Fibroblast of skin of left biceps (primary cell): ENCODE measurements at places on chromosomes 13 and 19.

DNA sequence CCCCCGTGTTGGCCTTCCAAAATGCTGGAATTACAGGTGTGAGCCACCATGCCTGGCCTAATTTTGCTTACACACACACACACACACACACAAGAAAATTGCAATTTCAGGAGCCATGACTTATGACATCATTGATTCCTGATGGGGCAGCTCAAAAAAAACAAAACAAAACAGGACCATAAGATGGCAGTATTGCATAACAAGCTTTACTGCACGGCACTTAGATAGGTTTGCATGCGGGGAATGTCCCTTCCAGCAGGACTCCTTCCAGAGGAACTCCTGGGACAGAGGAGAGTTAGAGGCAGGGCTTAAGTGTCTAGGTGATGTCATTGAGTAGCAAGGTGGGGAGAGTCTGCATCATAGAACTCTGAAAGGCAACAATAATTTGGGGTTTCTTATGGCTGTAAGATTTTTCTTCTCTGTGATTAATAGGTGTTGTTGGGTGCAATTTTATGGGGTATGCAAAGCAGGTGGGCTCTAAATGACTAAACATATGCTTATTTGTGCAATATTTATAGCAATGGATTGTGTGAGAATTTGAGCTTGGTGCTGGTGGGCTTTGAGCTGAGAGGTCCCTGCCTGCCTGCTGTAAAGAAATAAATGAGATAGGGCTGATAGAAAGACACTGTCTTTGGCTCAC, 9.0 kb upstream of the ACSBG2 start:
- DNase-seq, result no peak

GRCh38 chr13:79658333-79658975, 177.5 kb downstream of the NDFIP2 start:
- no peak for DNase-seq

DNA sequence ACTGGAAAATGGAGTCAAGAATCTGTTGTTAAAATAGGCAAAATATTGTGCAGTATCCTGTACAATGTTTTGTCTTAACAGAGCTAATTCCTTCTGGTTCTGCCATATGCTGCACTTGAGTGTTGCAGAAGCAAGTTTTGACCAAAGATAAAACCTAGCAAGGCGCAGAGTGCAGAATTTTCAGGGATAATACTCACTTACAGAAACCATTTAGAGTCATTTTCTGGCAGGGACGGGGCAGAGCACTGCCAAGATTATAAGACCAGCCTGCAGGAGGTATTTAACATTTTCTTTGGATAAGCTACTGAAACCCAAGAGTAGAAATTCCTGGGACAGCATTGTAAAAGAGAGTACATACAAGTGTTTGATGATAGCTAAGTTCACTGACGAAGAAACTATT, 159.5 kb upstream of the EDNRB start:
- DNase-seq, result no peak

- DNase-seq, result no peak
Measured at GRCh38 chr13:98871727-98872126, 106.1 kb downstream of the DOCK9 start.

DNA sequence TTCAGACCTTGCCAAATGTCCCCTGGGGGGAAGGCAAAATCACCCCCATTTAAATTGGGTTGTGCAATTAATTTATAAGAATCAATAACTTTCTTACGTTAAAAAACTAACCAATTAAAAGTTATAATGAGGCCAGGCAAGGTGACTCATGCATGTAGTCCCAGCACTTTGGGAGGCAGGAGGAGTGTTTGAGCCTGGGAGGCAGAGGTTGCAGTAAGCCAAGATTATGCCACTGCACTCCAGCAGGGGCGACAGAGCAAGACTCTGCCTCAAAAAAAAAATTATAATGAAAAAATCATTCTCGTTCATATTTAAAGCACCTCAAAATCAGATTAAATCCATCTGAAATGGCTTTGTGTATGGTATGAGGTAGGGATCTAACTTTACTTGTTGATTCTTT, 18.4 kb upstream of the SIGLEC14 start:
- no peak for DNase-seq

DNA sequence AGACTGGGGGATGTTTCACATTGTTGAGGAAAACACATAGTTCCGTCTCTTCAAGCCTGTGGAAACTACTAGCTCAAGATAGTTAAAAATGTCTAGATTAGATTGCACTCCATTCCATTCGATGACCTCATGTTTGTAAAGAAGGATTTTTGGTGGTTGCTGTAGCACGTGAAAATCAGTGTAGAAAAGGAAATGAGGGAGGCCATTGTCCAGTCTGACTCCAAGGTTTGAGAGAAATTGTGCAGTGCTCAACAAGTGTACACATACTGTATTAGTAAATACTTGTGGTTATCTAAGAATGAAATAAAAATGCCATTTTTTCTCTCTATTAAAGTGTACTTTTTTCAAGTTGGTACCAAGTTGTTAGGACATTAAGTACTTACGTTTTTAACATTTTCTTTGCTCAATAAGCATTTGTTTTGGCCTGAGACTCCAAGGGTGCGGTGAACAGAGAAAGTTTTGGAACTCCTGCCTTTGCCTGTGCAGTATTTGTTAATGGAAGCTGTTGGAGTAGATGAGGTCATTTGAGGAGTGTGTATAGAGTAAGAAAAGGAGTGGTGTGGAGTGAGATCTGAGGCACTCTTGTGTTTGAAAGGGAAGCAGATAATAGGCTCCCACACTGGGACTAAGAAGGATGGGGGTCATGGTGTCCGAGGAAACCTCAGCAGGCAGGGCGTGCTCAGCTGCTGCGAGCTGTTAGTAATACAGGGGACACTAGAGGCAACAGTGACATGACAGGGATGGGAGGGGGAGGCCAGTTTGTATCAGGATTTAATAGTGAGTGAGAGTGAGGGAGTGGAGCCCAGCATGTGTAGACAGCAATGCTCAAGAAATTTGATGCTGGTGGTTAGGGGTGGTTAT, 4.4 kb downstream of the WASF3 start:
- peak; percentile 33 for DNase-seq

DNA sequence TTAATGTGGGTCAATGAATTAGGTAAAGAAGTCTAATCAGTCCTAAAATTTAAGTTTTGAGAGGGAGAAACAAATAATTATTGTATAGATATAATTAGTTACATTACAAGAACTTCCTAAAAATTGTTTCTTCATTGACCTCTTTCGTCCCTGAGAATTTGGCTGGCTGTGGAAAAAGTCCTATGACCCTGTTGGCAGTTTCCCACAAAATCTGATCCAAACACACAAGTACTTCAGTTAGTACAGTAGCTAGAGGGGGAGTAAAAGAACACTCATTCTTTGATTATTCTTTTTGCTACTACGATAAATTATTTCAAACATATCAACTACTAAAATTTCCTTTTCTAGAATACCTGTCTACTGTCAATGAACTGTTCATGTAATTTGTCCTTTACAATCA, 11.3 kb downstream of the POSTN start:
- no peak for DNase-seq

- DNase-seq, result no peak
Measured at GRCh38 chr19:991174-991931, 7.2 kb downstream of the WDR18 start.

DNA sequence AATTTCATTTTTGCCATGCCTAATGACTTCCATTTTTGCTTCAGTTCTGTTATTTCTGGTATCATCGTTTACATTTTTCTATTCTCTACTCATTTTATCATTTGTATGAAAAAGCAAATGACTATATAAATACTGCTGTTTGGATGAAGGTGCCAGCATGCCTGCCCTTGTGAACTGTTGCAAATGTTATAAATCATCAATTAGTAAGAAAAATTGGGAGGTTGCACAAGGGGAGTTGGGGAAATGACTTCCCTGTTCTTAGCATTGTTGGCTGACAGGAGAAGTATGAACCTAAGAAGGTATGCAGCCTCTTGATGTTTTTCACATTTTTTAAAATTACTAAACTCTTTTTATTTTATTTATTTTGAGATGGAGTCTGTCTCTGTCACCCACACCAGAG, 15.1 kb downstream of the SAFB start:
- no peak for DNase-seq

- DNase-seq, result peak; percentile 76
Measured at GRCh38 chr19:47225746-47226425, 5.1 kb downstream of the BBC3 start.

DNA sequence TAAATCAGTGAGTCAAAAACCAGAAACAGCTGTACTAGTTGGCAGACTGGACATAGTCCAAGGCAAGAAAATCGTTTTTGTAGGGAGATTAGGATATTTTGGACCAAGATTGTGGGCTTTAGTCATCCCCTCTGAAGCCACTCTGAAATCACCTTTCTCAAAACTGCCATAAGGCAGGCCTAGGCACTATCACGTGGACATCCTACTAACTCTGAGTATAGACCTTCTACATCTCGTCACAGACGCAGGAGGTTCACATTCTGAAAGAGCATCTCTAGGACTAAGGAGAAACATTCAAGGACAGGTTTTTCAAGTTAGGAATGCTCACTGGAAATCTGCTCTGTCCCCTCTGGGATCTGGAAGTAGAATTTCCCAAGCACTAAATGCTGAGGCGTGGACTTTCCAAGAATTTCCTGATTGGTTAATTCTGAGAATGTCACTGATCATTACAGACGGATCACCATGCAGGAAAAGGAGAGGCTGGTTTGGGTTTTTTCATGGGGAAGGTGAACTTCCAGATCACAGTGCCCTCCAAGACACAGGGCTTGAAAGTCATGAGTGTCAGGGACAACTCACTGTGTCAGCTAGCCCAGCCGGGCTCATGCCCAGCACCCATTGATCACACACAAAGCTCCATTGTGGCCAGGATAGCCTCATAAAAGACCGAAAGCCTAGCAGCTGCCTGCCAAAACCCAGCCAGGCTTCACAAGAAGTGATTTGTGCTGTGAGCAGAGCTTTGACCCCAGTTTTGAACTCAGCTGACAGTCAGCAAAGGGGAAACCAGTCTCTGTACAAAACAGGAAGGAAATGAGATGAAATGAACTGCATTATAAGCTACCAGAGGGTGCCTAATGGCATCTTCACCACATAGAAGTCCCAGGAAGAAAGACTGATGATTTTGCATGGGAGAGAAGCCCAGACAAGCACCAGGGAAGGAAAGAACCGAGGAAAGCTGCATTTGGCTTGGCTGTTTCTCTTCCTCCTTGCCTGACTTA, 2.7 kb upstream of the RUBCNL start:
- no peak for DNase-seq

DNA sequence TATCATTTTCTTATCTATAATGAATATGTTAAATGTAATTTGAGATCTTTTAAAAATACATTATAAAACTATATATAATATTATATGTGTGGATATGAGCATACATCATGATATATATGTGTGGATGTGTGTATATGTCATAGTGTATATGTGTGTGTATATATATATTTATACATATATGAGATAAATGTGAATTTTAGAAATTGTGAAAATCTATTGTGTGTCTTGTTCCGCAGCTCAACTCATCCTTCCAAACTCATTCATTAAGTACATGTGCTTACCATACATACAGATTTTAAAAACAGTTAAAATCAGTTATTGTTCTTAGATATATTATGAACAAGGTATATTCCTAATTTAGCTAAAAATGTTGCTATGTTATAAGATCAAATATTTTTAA, 435.2 kb upstream of the MIR17HG start:
- no peak for DNase-seq

DNA sequence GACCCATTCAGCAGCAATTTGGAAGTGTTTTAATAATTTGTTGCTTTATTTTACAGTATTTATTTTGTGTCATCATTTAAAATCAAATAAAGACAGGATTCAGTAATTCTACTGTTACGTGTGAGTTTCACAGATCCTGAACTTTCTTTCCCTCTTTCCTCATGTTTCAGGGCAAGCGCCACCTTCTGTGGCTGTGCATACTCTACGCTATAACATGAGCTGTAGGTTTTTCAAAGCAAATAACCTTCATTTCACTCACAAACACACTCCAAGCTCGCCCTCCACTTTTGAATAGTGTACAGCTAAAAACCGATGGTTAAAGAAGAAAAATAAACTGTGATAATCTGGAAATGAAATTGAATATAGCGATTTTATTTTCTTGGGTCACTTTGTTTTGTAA, 753.3 kb downstream of the OLFM4 start:
- DNase-seq, result no peak

DNA sequence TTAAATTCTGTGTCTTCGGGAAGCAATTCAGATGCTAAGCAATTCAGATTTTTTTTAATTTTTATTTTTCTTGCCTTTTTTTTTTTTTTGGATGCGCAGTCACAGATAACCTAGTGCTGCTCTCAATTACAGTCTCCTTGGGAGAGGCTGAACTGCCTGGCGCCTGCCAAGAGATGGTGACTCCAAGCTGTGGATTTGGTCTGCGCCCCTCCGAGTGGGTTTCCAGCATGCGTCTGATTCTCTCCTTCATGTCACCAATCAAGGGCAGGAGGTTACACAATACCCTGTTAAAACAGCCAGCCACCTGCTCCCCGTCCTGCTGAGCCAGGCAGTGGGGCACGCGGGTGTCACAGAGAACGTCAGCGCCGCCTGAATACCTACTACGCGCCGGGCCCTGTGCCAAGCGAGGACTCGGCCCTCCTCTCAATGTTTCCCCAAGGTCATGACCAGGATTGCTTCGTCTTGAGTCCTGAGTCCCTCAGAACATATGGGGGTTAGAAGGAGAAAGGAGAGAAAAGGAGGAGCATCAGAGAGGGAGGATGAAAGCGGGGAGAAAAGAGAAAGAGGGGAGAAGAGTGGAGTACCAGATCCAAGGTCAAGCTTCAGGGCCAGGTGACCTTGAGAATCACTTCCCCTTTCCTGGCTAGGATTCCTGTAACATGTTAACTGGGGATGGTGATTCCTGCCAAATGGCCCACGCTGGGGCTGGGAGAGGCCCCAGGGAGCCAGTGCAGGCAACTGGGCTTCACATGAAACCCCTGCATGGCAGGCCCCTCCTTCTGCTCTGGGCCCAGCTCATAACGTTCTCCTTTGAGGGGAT, 213.6 kb downstream of the URI1 start:
- DNase-seq, result no peak

DNA sequence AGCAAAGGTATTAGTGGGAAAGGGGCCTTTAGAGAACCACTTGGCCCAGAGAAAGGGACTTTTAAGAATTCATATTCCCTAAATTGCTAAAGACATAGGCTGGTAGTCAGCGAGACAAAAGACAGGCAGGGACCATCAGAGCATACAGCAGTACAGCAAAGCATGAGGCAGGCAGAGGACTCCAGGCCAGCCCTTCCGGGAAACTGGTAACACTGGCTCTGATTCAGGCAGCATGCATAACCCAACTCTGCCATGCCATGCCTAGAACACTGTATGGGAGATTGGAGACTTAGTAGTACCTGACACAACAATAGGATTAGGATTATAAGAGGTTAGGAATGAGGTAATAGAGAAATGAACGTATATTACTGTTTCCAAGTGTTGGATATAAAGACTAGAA, 34.9 kb downstream of the CAB39L start:
- no peak for DNase-seq

GRCh38 chr19:29510701-29511265, 15.0 kb upstream of the VSTM2B start:
- DNase-seq, result no peak

DNA sequence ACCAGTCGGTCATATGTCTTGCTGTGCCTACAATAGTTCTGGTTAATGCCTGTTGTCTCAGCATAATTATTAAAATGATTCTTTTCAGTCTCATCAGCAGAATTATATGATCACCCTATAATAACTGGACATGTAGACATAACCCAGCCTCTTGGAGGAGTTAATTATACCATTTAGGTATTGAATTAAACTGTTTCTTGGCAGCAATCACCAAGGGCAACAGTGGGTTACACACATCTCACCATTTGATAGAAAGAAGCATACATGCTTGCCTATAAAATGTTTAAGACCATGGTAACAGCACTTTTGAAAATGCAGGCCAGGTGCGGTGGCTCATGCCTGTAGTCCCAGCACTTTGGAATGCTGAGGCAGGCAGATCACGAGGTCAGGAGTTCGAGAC, 184.6 kb downstream of the RGCC start:
- no peak for DNase-seq

- DNase-seq, result peak; percentile 68
Measured at GRCh38 chr13:50829896-50830295, 13.6 kb downstream of the DLEU7 start.
